ENCODE measurements at places on chromosomes 2 and 18.
A peak's percentile ranks its signal among the peaks of the same experiment; 100 is the strongest.

DNA sequence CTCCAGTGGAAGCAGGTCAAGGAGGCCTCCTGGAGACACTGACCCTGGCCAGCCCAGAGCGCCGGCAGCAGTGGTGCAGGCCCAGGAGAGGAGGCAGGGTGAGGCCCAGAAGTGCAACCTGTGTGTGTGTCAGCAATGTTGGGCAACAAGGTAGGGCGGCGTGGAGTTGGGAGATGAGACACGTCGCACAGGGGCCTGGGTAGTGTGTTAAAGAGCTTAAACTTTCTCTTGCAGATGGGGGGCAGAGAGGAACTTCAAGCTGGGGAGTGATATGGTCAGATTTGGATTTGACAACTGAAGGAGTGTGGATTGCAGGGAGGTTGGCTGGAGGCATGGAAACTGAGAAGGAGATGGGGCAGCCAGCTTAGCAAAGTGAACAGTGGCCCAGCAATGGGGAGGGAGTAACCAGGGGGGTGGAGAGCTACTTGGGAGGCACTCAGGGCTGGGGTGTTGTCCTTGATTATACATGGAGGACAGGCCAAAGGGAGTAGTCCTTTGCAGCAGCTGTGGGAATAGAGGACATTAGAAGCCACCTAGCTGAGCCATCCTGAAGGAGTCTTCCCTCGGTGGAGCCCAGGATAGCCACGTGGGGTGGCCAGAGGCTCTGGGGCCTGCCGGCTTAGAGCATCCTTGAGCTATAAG, 278.6 kb upstream of the HS6ST1 start:
- DNase-seq = no peak

DNA sequence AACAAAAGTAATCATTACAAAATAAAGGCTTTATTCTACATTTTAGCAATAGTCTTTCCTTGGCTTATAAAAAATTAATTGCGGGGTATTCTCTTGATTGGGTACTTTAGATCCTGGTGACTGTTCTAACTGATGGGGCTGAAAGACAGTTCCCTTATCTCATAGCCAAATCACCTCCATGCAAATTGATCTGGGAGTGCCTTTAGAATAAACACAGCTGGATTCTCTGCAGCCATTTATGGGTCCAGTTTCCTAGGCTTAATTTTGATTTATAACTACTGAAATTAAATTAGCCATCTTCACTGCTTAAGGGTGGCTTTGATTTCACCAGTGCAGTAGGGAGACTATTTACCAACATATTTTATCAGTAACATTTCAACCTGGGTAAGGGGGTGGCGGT, 337.1 kb downstream of the NRXN1 start:
- DNase-seq = no peak

- no peak for DNase-seq
These were observed 183.5 kb downstream of the HNMT start for GRCh38 chr2:138147796-138148195.

DNA sequence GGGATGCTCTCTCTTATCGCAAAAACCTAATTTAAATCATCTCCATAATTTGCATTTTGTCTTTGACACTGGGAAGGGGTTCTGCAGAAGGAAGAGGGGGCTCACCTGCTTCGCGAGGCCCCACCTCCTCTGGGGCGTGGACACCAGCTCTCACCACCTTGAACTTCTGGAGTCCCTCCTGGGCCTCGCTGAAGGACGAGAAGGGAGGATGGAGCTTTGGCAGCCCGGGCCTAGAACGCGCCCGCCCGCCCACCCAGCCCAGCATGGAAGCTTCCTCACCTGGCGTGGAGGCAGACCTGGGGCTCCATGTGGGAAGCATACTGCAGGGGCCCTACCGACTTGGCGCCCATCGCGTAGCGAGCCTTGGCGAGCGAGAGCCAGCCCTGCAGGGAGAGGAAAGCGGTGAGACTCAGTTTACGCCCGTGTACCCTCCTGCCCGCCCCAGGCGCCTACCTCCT, 1.1 kb upstream of the IMP4 start:
- DNase-seq = no peak

DNA sequence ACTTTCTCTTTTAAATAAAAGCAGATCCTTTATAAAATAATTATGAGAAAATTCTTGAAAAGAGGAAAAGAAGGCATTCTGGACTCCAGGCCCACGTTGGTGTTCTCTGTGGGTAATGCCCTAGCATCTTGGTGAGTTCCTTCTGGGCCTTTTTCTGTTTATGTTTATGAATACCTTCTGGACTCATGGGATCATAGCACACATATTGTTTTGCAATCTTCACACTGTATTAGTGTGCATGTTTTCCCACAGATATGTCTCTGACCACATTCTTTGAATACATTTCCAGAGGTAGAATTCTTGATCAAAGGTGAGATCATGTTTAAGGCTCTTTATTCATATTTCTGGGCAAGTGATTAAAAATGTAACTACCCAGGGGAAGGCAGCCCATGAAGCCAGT, 15.9 kb downstream of the GLI2 start:
- no peak for DNase-seq

DNA sequence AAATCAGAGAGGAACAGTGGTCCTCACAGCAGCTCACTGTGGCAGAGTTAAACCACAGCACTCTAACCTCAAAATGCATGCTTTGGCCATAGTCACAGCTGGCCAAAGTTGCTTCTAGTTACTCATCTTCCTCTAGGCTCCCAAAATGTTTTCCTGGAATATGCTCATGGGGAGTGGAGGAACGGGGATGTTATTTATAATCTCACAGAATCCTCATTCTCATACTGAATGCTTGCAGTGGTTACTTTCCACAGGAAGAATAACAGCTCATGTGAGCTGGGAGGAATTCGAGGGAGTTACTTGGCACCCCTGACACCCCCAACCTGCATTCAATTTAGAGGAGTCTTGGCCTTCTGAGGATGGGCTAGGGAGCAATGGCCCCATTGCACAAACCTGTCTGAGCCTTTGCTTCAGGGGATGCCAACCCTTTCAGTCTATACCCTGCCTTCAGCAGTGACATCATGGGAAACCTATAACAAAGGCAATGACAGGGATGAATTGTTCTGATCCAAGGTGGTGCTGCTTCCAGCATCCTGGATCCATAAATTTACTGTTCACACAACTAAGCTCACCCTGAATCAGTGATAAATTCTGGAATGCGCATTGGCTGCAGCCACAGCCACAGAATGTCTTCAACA, 22.4 kb upstream of the CCBE1 start:
- no peak for DNase-seq

DNA sequence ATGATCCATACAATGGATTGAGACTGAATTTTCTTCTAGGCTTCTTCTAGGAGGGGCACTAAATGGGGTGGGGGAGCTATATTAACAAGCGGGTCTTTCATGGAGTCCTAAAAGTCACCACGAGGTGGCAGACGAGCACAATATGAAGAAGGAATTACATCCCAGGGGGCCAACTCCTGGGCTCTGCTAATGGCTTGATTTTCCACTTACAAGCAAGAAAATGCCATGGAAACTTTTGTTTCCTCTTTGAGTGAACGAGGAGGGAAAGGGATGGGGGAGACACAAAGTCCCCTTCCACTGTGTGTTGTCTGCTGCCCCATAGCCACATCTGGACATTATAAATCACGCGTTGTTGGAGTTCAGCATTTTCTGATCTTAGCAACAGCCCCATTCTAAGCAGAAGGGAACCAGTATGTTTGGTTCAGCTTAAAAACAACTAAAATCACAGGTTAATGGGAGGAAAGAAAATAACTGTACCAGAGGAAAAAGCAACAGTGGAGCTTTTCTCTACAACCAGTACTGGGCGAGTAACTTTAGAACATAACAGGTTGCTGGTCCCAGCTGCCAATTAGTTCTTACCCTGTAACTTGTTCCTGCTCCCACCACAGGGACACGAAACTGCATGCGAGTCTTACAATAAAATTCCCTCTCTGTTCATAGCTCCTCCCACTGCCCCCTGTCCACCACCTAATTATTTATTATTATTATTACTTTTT, 285.0 kb upstream of the PARD3B start:
- peak; percentile 67 for DNase-seq

All from fibroblast of the conjunctiva (primary cell).